ELF-1 (cell line): ENCODE measurements at places on chromosomes 13 and 19.

GRCh38 chr19:10639836-10640235 is 14.3 kb upstream of the ILF3 start:
- DNase-seq, result no peak

GRCh38 chr13:42747399-42747873 is 33.9 kb upstream of the FAM216B start:
- DNase-seq, result no peak

- DNase-seq, result peak; percentile 93
Measured at GRCh38 chr19:11091703-11092153, 2.5 kb downstream of the LDLR start.

- no peak for DNase-seq
Measured at GRCh38 chr13:50006426-50007135, 8.7 kb upstream of the KCNRG start.

DNA sequence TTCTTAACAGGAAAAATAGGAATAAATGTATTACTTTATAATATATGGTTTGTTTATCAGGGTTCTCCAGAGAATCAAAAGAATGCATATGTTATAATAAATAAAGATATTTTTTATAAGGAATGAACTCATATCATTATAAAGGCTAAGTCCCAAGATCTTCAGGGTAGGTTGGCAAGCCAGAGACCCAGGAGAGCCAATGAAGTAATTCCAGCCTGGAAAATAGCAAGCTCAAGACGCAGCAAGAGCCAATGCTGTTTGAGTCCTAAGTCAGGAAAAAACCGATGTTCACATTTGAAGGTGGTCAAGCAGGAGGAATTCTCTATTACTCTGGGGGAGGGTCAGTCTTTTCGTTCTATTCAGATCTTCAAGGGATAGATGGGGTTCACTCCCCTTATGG is 490.0 kb downstream of the PCDH20 start:
- DNase-seq, result no peak

DNA sequence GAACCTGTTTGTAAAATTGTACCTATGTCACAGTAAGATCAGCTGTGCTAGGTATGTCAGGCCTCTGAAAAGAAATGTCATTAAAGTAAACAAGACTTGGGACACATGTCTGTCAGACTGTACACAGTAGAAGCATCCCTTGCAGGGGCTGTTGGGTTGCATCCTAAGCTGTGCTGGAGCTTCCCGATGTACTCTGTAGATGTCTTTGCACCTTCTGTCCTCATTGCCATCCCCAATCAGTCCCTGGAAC is 48.7 kb upstream of the GPR183 start:
- DNase-seq, result no peak

DNA sequence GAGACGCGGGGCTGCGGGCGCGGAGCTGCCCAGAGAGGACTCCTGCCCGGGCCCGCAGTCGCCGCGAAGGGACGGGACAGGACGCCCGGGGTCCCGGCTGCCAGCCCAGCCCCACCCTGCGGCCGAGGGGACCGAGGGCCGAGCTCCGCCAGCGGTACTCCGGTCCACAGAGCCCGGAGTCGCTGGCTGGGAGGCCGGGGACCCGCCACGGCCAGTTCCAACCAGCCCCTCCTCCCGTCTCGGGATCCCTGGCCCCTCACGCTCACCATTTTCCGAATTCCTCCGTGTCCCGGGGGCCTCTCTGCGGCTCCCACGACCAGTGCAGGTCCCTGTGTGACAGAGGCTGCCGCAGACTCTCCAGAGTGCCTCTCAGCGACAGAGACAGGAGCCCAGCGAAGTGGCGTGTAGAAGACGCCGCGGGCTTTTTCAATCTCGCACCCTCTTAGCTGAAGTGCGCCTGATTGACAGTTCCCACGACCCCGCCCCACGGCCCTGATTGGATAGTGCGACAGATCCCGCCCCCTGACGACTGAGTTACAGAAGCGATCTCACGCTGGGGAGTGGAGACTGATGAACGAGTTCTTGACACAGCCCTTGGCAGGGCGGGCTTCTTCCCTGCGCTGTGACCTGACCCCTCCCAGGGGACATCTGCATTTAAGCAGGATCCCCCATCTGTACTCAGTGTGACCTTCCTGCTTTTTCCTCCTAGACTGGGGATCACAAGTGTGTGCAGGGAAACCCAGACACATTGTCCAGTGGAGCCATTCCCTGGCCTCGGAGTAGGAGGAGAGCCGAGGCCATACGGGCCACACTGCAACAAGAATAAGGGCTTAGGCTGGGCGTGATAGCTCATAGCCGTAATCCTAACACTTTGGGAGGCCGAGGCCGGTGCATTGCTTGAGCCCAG is 44.0 kb downstream of the ZNF823 start:
- peak; percentile 98 for DNase-seq

- no peak for DNase-seq
Measured at GRCh38 chr19:5867201-5868136, 2.9 kb downstream of the FUT5 start.

GRCh38 chr19:13100841-13101589 is 1.6 kb downstream of the LYL1 start:
- no peak for DNase-seq
